ENCODE measurements at places on chromosomes 2 and 18. TPM values are rescaled to one million over a fixed set of nuclear protein-coding genes. Genes with fewer than 3 reads are reported as not detected.

The IL1RL1 gene
- total RNA-seq, result 36.3 TPM

- DNase-seq, result no peak
Measured at GRCh38 chr18:13872373-13872772, 43.0 kb downstream of the MC2R start.

- DNase-seq, result no peak
Measured at GRCh38 chr2:61763605-61764034, 90.2 kb downstream of the FAM161A start.

The MCEE gene
- total RNA-seq, result 14.2 TPM

Data from natural killer cell treated with Interleukin-12 subunit alpha and Interleukin-12 subunit beta and Interleukin-15 and Interleukin-18, amount 100 ng/mL, for 72 hours (primary cell).